Mesothelial cell of epicardium (in vitro differentiated cells): ENCODE measurements at places on chromosomes 13 and 19. TPM values are rescaled to one million over a fixed set of nuclear protein-coding genes. Genes with fewer than 3 reads are reported as not detected.

Gene ZNF763
- 5.9 to 7.2 TPM (median 7.1 TPM) in 3 replicates for total RNA-seq

Gene RNF17
- total RNA-seq: not detected in 3 replicates

Gene RFPL4A
- not detected in 3 replicates for total RNA-seq

Gene TYROBP
- not detected in 3 replicates for total RNA-seq

Gene SULT2B1
- total RNA-seq: 0.64 to 0.79 TPM (median 0.74 TPM) in 3 replicates

Gene KASH5
- total RNA-seq: not detected in 3 replicates

Gene C19orf33
- total RNA-seq: 4.2 to 5.9 TPM (median 4.6 TPM) in 3 replicates

Gene KIR2DL1
- not detected in 3 replicates for total RNA-seq

Gene DCLK1
- total RNA-seq: 21.7 to 23.1 TPM (median 22.6 TPM) in 3 replicates

Gene ACER1
- total RNA-seq: 0.16 TPM in 1 of 3 replicates, not detected in the others

Gene FCAR
- total RNA-seq: not detected in 3 replicates

Gene NXNL1
- total RNA-seq: not detected in 3 replicates

Gene C13orf46
- 0.54 to 1.8 TPM (median 0.57 TPM) in 3 replicates for total RNA-seq

Gene ZIC5
- total RNA-seq: not detected in 3 replicates

GRCh38 chr19:8552810-8553209 lies 24.4 kb downstream of the MYO1F start:
- DNase-seq: no peak
- H3K27ac ChIP-seq: no peak overlapping the region
- no peak overlapping the region for H3K4me3 ChIP-seq
- H3K27me3 ChIP-seq: no peaks in the 10 kb centered on the region

DNA sequence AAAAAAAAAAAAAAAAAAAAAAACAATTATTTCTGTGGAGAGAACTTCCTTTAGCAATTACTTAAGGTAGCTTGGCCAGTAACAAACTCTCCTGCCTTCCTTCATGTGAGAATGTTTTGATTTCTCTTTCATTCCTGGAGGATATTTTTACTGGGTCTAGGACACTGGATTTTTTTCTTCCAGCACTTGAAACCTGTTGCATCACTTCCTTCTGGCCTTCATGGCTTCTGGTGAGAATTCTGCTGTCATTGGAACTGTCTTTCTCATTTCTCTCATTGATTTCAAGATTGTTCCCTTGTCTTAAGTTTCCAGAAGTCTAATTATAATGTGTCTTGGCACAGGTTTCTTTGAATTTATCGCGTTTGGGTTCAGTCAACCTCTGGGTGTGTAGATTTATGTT lies 19.3 kb upstream of the RAB20 start:
- DNase-seq: no peak
- peaks cover 3% of the 10 kb centered on the region for H3K27me3 ChIP-seq
- no peaks in the 10 kb centered on the region for H3K36me3 ChIP-seq
- no peaks in the 10 kb centered on the region for H3K4me1 ChIP-seq
- no peak overlapping the region for H3K27ac ChIP-seq
- H3K4me3 ChIP-seq: no peak overlapping the region

DNA sequence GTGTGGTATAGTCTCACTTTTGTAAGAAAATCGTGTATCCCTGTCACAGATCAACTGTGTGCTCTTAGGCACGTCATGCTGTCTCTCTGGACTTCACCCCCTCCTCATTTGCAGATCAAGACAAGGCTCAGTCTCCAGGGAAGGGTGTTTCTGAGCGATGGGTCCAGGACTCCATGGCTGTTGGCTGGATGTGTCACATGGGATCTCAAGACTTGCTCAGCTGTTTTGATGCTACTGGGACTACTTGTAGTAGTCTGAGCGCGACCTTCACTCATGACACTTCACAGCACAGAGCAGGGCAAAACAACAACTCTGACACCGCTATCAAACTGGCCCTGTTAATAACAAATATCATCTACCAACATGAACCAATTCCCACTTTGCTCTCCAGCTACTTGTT lies 36.2 kb downstream of the SMAD9 start:
- no peak overlapping the region for H3K27ac ChIP-seq
- peaks cover 18% of the 10 kb centered on the region for H3K36me3 ChIP-seq
- peaks cover 5% of the 10 kb centered on the region for H3K4me1 ChIP-seq
- DNase-seq: no peak
- H3K27me3 ChIP-seq: no peaks in the 10 kb centered on the region
- no peak overlapping the region for H3K4me3 ChIP-seq

DNA sequence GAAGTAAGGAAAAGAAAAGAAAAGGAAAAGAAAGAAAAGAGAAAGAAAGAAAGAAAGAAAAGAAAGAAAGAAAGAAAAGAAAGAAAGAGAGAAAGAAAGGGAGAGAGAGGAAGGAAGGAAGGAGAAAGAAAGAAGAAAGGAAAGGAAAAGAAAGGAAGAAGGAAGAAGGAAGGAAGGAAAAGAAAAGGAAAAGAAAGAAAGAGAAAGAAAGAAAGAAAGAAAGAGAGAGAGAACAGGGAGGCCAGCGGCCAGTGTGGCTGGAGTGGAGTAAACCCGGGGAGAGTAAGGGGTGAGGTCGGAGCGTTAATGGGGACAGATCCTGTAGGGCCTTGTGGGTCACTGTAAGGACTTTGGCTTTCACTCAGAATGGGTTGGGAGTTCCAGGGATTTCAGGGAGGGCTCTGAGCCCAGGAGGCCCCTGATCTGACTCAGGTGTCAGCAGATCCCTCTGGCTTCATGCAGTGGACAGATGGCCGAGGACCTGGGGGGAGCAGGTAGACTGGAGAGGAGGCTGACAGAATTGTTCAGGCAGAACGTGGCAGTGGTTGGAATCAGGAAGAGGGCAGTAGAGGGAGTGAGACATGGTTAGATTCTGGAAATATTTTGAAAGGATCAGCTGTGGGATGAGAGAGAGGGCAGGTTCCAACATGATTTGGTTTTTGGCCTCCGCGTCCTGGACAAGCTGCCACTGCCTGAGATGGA lies 19.8 kb upstream of the FXYD3 start:
- DNase-seq: no peak
- no peak overlapping the region for H3K4me3 ChIP-seq
- no peaks in the 10 kb centered on the region for H3K36me3 ChIP-seq
- peaks cover 11% of the 10 kb centered on the region for H3K4me1 ChIP-seq
- H3K27me3 ChIP-seq: no peaks in the 10 kb centered on the region
- H3K27ac ChIP-seq: peak overlapping the region; percentile 53

DNA sequence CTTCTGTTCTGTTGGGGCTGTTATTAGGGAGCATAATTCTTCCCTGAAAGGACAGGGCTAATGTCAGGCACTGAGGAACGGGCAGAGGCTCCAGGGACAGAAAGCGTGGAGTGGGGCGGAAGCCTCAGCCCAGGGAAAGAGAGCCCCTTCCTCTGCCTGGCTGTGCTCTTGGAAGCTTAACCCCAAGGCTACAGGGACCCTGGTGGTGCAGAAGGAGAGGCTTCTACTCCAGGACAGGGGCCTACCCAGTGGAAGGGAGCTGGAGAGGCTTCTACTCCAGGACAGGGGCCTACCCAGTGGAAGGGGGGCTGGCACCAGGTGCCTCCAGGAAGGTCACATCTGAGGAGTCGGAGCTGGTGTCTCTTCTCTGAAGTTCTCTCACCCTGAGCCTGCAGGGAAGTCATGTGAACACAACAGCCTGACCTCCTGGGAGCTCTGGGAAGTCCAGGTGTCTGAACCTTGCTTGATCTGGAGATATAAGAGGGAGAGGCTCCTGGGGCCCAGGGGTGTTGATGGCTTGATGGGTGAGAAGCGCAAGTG lies 159.5 kb upstream of the SOX1 start:
- H3K27me3 ChIP-seq: peaks cover 54% of the 10 kb centered on the region
- no peak overlapping the region for H3K27ac ChIP-seq
- no peaks in the 10 kb centered on the region for H3K36me3 ChIP-seq
- no peak for DNase-seq

DNA sequence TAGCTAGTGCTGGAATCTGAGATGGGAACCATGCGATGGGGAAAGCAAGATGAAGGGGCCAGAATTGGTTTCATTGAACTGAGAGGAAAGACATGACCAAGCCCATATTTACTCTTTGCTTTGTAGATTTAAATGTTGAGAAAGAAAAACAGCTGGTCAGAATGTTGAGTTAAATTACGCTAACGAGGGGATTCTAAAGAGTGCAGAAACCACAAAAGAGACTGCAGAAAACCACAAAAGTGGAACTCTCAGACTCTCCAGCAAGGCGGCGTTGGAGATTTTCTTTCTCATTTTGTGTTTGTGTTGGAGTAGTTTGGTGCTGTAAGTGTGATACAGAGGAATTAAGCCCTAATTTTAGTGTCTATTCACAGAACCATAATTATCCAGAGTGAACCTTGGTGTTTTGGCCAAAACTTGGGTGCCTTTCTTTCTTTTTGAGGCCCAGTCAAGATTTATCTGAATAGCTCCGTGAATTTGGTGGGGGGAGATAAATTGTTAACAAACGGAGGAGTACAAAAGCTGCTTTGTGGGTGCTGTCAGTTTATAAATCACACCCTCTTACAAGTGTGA lies 26.3 kb downstream of the SAE1 start:
- H3K27ac ChIP-seq: peak overlapping the region; percentile 94
- no peak for DNase-seq
- peaks cover 16% of the 10 kb centered on the region for H3K36me3 ChIP-seq

DNA sequence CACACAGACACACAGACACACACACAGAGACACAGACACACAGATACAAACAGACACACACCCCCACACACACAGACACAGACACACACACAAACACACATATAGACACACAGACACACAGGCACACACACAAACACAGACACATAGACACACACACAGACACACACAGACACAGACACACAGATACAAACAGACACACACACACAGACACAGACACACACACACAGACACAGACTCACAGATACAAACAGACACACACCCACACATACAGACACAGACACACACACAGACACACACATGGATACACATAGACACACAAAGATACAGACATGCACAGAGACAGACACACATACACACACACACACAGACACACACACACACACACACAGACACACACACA lies 174.5 kb downstream of the URI1 start:
- no peak for DNase-seq
- no peaks in the 10 kb centered on the region for H3K36me3 ChIP-seq
- no peaks in the 10 kb centered on the region for H3K4me1 ChIP-seq
- H3K27ac ChIP-seq: no peak overlapping the region

DNA sequence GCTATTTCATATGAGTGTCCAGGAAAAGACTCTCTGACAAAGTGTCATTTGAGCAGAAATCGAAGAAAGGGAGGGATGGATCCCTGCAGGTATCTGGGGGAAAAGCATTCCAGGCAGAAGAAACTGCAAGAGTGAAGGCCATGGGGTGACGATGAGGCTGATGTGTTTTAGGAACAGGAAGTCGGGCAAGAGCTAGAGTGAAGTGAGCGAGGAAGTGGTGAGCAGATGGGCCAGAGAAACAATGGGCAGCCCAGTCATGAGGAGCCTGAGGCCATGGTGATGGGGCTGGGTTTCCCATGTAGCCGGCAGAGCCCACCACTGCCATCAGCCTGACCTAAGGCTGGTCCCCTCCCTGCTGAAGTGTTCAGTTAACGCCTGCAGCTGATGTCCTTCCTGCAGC lies 150.2 kb downstream of the TNFSF13B start:
- no peak for DNase-seq
- peaks cover 14% of the 10 kb centered on the region for H3K27me3 ChIP-seq
- no peak overlapping the region for H3K27ac ChIP-seq
- no peak overlapping the region for H3K4me3 ChIP-seq

GRCh38 chr19:54201172-54201701 lies 579 bp downstream of the RPS9 start:
- no peak for DNase-seq
- peaks cover 46% of the 10 kb centered on the region for H3K4me1 ChIP-seq
- H3K27ac ChIP-seq: peak overlapping the region; percentile 100
- H3K27me3 ChIP-seq: no peaks in the 10 kb centered on the region

GRCh38 chr19:18495204-18495911 lies 26.5 kb downstream of the ELL start:
- peaks cover 16% of the 10 kb centered on the region for H3K4me1 ChIP-seq
- no peaks in the 10 kb centered on the region for H3K36me3 ChIP-seq
- DNase-seq: no peak

- H3K27ac ChIP-seq: no peak within 1 kb of the TSS
- no peak within 1 kb of the TSS for H3K4me3 ChIP-seq
- H3K4me1 ChIP-seq: peaks cover 17% of the 10 kb centered on the region
- no peak for DNase-seq
Measured at GRCh38 chr19:49335071-49335783, at the start of gene CD37. Gene CD37, plus strand, starts transcription at chr19:49335406. Its CDS starts 135 bp downstream, at chr19:49335541.

GRCh38 chr13:102873653-102874052 lies 27.8 kb downstream of the ERCC5 start:
- H3K27me3 ChIP-seq: no peaks in the 10 kb centered on the region
- H3K27ac ChIP-seq: no peak overlapping the region
- H3K36me3 ChIP-seq: peaks cover 40% of the 10 kb centered on the region
- peaks cover 21% of the 10 kb centered on the region for H3K4me1 ChIP-seq

DNA sequence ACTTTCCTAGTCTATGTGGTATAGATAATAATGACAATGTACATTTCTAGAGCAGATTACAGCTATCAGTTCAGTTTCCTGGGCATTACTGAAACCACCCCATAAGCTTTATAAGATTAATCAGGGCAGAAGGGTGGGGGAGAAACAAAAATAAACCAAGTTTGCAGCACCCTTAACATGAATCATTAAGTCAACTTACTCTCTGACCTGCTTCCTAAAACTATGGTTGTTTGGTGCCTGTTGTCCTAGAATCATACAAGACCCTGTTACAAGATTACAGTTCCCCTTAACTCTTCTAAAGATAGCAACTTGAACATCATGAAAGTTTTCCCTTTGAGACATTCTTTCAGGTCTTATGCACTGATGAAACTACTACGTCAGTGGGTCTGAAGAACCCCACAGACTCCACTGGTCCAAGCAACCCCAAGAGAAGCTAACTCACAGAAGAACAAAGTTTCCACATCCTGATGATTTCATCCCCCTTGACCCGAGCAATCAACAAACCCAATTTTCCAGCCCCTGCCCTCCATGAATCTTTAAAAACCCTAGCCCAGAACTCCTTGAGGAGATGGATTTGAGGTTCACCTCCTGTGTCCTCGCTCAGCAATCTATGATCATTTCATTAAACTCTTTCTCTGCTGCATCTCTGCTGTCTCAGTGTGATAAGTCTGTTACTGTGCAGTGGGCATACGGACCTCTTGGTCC lies 336.5 kb downstream of the FOXO1 start:
- no peaks in the 10 kb centered on the region for H3K36me3 ChIP-seq
- no peak overlapping the region for H3K27ac ChIP-seq
- no peak for DNase-seq
- peaks cover 6% of the 10 kb centered on the region for H3K4me1 ChIP-seq

- no peak overlapping the region for H3K4me3 ChIP-seq
- peaks cover 2% of the 10 kb centered on the region for H3K4me1 ChIP-seq
- peaks cover 26% of the 10 kb centered on the region for H3K27me3 ChIP-seq
- H3K36me3 ChIP-seq: no peaks in the 10 kb centered on the region
- DNase-seq: no peak
- no peak overlapping the region for H3K27ac ChIP-seq
Measured at GRCh38 chr19:13262450-13262849, 112.2 kb downstream of the IER2 start.

- H3K4me3 ChIP-seq: no peak overlapping the region
- no peak for DNase-seq
- no peak overlapping the region for H3K27ac ChIP-seq
- peaks cover 11% of the 10 kb centered on the region for H3K4me1 ChIP-seq
- peaks cover 29% of the 10 kb centered on the region for H3K27me3 ChIP-seq
- H3K36me3 ChIP-seq: no peaks in the 10 kb centered on the region
Measured at GRCh38 chr13:31904941-31905824, 126.4 kb upstream of the FRY start.

- H3K27me3 ChIP-seq: peaks cover 6% of the 10 kb centered on the region
- H3K36me3 ChIP-seq: no peaks in the 10 kb centered on the region
- H3K4me1 ChIP-seq: no peaks in the 10 kb centered on the region
- DNase-seq: no peak
- no peak overlapping the region for H3K4me3 ChIP-seq
Measured at GRCh38 chr19:17647071-17648020, 40.8 kb downstream of the UNC13A start.
